ENCODE measurements at places on chromosomes 5 and 9.
A peak's percentile ranks its signal among the peaks of the same experiment; 100 is the strongest.

DNA sequence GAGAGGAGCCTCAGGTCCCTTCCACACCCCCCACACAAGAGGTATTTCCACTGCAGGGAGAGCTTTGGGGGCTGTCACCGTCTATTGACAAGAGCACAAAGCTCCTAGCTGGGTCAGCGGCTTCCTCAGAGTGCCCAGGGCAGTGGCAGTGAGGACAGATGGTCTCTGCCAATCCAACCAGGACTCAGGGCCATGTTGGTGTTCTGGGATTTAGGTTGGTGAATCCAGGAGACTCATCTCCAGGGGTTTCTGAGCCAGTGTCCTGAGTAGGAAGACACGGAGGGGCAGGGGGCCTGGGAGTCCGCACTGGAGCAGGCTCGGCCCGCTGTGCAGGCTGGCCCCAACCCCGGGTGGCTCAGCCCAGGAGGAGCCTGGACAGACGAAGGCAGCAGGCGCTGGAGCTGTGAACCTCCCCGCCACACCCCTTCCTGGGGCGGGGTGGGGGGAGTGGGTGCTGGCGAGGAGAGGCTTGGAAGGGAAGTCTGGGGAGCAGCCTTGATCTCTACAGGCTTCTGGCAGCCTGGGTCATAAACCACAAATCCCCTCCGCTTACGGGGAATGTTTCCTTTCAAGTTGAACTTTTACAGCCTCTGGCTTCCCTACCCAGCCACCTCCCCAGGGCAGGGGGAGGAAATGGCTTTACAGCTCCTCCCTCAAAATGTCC, 19.6 kb downstream of the CRB2 start:
- no peak for DNase-seq

- DNase-seq = no peak
These were observed 30.5 kb upstream of the GADD45G start for GRCh38 chr9:89574309-89574708.

GRCh38 chr5:80208381-80208780, 47.5 kb downstream of the SERINC5 start:
- DNase-seq = no peak

GRCh38 chr5:94694671-94695070, 76.2 kb downstream of the SLF1 start:
- DNase-seq = no peak

DNA sequence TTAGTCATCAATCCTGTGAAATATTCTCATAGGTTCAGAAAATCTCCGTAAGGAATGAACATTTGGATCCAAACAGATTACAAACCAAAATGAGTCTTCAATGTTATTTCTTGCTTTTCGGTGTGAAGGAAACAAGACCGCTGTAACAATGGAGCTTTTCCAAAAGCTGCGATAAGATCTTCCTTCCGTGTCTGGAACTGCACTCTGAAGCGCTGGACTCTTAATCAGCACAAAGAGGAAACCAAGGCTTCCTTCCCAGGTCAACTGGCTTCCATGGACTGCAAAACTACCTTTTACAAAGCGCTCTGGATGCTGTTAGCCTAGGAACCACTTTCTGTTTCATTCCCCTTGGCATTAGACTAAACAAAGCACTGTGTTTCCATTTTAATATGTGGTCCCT, 137.9 kb upstream of the BASP1 start:
- DNase-seq = no peak

DNA sequence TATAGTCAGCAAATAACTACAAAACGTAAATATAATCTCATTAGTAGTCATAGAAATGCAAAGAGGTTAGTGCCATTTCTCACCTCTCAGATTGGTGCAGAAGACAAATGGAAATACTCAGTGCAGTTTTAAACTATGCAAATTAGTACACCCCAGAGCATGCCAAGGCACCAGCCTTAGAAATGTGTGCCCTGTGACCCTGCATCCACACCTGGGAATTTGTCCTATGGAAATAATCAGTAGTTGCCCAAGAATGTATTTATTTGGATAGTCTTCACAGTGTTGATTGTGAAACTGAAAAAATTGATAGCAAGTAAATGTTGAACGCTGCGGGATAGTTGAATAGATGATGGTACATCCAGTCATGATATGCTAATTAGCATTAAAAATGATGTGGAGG, 152.7 kb downstream of the KDM4C start:
- no peak for DNase-seq

GRCh38 chr9:91758491-91758981, 191.5 kb downstream of the ROR2 start:
- DNase-seq = peak; percentile 35

DNA sequence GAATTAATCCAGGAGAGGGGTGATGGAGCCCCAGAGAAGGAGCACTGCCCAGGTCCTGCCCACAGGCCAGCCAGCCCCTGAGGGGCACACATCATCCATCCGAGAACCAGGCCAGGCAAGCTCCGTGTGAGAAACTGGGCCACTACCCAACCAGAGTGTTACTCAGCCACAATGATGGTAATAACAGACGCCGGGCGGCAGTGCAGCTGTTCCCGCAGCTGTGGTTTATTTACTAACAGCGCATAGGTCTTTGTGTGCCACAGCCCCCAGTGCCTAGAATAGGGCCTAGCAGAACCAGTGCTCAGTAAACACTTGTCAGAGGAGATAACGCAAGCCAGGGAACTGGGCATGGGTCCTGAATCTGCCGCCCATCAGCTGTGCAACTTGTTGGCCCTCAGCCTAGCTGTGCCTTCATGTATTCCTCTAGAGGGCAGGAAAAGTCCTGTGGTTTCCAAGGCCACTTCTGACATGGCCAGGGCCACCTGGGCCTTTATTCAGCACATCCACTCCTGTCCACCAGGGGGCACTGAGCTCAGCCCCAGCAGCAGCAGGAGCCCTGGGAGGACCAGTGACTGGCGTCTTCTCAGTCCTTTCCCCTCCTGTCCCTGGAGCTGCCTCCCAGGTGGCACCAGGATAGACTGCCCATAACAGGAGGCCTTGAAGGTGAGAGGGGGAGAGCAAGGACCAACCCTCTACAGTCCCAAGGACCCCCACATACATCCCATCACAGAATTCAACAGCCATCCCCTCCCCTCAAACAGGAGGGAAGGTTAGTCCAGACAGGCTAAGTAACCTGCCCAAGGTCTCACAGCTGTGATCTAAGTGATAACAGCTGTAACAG, 2.1 kb downstream of the MXD3 start:
- no peak for DNase-seq

DNA sequence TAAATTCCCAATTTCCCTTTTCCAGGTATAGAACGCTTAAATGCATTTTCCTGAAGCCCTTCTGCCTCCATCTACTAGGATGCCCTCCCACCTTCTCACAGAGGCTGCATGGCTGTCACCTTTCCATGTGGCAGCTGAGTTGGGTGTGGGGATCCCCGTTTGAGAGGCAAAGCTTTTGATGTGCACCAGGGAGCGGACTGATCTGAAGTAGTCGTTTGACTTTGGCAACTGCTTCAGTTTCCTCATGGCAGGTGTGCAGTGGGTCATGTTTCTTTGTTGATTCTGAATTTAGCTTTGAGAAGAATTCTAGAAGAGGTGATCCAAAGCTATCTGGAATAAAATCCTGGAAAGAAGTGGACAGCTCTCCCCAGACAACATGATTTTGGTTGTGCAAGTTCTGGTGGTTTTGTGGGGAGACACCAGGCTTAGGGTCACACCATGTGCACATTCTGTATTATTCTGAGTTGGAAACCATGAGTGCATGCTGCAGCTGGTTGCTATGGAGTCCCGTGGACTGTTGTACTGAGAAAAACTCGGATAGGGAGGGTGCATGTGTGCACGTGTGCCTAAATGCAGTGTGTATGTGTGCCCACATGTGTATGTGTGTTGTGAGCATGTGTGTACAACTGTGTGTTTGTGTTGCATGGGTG, 63.5 kb downstream of the GADD45G start:
- no peak for DNase-seq

GRCh38 chr5:100723229-100723628, 179.9 kb downstream of the ST8SIA4 start:
- no peak for DNase-seq

DNA sequence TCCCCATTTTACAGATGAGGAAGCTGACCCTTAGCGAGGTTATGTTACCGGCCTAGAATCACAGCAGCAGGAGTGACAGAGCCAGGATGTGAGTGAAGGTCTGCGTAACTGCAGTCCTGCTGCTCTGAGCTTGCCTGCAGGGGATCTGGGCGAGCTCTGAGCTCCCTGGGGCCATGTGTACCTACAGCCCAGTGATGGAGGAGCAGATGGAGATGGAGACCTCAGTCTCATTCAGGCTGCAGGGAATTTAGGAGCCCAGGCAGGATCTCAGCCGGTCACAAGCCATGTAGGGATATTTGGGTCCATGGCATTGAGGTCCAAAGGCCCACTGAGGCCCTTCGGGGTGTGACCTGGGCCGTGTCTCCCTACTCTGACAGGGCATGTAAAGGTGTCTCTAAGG, 170.6 kb downstream of the CACNA1B start:
- no peak for DNase-seq

GRCh38 chr5:124606093-124606492, 140.3 kb downstream of the ZNF608 start:
- DNase-seq = no peak

DNA sequence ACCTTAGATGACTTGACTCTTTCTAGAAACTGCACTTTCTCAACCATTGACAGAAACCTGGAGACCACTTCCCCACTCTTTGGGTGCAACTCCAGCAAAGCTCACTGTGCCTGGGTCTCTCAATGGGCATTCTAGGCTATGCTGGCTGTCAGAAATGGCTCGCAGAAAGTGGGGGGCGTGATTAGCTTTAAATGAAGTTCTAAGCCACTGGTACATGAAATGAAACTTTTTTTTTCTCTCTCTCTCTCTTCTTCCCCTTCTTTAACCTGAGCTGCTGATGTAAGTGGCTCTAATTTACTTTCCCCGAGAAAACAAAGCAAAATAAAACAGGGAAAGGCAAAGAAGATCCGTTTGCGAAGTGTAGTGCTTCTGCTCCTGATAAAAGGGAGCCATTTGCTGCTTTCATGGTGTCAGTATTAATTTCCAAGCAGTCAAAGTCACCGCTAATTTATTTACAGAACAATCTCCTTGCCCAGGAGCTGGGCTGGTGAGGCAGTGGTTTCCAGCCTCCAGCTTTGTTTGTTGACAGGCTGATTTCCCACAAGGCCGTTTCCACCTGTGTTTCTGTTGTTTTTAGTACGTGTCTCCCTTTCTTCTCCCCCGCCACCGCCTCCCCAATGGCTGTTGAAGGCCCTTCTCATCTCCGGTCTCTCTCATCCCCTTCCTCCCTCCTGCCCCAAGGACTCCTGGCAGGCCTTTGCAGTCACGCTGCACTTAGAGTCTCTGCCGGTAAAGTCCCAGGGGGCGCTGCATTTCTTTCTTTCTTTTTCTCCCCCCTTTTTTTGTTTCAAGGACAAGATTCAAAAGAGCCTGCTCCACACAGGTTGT, 422.9 kb downstream of the EBF1 start:
- no peak for DNase-seq
